Stimulated activated CD4-positive, alpha-beta T cell treated with anti-CD3 and anti-CD28 coated beads, Interleukin-1b, Interleukin-23, amount 100 ng/mL, for 1 hour (primary cell): ENCODE measurements at places on chromosomes 1 and 21.

- no peak for DNase-seq
Observed at GRCh38 chr21:28310171-28310685, 682.4 kb downstream of the LTN1 start.

GRCh38 chr1:75129983-75130789 lies 4.0 kb upstream of the LHX8 start:
- DNase-seq = no peak

DNA sequence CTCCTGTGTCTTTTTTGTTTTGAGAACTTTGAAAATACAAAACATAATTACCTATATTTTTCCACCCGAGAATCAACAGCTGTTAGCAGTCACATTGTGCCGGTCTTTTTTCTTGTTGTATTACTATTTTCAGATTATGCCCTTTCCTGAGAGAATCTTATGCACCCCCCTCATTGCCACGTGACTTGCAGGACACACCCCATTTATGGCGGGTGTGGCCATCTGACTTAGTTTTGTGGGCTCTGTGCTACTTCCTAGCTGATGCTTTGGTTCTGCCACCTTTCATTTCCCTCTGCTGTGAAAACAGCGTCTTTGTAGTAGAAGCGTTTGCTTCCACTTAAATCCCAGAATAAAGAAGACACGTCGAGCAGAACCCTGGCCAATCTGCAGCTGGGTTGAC lies 82.8 kb upstream of the SOX13 start:
- no peak for DNase-seq

DNA sequence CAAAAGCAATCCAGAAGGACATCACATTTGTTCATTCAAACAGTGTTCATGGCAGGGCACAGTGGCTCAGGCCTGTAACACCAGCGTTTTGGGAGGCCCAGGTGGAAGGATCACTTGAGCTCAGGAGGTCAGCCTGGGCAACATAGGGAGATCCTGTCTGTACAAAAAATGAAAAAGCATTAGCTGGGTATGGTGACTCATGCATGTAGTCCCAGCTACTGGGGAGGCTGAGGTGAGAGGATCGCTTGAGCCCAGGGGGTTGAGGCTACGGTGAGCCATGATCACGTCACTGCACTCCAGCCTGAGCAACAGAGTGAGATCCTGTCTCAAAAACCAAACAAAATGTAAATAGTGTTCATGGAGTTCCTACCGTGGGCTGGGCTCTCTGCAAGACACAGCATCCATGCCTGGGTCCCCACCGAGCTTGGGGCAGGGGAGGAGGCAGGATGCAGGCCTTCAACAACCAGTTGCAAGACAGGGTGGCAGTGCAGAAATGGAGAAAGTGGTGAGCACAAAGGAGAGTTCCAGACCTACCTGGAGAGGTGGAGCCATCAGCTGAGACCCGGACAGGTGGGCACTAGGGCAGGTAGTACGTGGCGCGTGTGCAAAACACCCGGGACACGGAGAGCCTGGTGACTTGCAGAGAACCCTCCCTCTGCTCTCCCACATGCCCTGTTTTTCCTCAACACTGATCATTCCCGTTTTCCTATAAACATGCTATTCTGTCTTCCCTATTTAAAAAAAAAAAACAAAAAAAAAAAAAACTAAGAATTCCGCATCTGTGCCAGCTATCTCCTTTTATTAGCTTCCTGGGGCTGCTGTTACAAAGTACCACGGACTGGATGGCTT lies 138.9 kb downstream of the TOMM20 start:
- no peak for DNase-seq
